M059J (cell line): ENCODE measurements at places on chromosomes 4 and X.

DNA sequence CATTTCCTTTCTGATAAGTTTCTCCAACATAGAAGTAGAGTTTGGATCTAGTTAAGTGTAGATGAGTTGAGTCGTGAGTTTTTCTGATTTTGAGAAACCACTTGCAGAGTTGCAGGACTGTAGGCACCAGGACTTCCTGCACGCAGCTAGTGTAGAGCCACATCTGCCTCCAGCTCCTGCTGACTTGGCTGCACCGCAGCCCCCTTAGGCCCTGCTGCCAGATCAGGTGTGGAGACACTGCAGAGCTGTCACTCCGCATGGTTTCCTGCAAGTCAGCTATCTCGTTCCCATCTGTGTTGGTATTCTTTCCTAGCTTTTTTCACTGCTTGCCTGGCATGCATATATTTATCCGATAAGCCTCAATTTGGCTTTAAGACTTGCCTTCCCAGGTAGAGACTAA lies 48.9 kb downstream of the PCDH7 start:
- DNase-seq: no peak

- DNase-seq: peak; percentile 74
Measured at GRCh38 chrX:2572740-2573139, 72.0 kb upstream of the DHRSX start.

DNA sequence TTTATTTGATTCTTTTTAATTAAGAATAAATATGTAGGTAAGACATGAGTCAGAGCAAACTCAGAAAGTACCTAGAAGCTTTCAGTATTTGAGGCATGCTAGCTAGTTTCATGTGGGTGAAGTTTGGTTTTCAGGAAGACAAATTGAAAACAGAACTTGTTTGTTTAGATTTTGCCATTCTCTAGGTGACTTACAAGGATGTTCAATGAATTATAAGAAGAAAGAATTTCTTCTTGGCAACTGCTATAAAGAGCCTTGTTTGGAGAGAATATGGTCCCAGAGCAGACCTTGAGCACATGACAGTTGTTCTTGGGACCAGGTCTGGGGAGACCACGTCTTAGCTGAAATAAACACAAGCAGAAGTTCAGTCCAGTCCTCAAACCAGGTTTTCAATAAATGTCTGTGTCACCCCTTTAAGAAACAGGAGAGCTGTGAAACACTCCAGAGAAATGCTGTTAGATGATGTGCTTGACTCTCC lies 38.0 kb upstream of the IL21 start:
- no peak for DNase-seq

DNA sequence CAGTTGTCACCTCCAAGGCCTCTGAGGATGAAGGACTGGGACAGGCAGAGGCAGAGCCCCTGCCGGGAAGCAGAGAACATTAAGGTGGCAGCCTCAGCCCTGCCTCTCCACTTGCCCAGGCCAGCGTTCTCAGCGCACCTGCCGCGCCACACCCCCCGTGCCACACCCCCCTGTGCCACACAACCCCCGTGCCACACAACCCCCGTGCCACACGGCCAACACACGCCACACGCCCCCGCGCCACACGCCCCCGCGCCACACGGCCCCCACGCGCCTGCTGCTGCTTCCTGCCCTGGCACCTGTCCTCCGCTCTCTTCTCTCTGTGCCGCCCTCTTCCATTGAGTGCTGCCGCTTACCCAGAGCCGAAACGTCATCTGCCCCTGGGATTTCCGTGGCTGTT lies 58.0 kb upstream of the ZFP42 start:
- no peak for DNase-seq

DNA sequence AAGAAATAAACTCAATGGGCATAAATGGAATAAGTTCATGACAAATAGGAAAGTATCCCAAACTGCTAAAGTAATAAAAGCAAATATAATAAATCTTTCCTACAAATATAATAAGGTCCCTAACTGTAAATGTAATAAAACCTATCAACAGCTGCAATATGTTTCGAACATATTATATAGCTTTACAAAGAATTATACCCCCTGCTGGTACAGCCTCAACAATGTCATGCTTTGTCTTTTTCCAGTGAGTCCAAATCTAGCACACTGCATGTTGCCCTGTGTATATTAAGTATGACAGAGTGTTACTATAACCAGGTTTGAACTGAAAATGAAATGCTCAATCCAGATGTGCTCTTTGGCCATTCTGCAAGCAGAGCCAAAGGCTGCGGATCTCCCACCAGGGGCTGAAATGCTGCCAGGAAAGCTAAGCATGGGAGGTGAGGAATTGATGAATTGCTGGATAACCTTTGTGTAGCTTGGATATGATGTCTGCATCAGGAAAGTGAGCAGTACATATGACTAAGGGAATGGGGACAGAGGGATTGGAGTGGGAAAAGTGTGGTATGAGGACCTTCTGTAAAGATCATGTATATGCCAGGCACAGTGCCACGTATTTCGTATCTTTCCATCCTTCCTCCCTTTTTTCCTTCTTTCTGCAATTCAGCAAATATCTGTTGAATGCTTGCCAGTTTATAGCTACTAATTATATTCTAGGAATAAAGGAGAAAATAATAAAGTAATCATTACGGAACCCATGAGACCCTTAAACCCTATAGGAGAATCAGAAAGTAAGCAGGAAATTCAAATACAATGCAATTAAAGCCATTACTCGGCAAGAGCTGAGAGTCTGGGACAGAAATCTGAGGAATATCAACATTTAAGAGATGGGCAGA lies 954.6 kb upstream of the LCORL start:
- no peak for DNase-seq

- peak; percentile 38 for DNase-seq
Measured at GRCh38 chrX:80216086-80216485, 201.5 kb downstream of the TBX22 start.
